Activated CD8-positive, alpha-beta memory T cell treated with anti-CD3 and anti-CD28 coated beads for 48 hours (primary cell): ENCODE measurements at places on chromosomes 2 and 18.

- DNase-seq, result no peak
Observed at GRCh38 chr18:74255131-74255616, 36.6 kb downstream of the CYB5A start.

- no peak for DNase-seq
Observed at GRCh38 chr2:182814380-182814779, 52.1 kb downstream of the FRZB start.

- DNase-seq, result no peak
Observed at GRCh38 chr2:37005118-37005868, 39.0 kb upstream of the STRN start.

DNA sequence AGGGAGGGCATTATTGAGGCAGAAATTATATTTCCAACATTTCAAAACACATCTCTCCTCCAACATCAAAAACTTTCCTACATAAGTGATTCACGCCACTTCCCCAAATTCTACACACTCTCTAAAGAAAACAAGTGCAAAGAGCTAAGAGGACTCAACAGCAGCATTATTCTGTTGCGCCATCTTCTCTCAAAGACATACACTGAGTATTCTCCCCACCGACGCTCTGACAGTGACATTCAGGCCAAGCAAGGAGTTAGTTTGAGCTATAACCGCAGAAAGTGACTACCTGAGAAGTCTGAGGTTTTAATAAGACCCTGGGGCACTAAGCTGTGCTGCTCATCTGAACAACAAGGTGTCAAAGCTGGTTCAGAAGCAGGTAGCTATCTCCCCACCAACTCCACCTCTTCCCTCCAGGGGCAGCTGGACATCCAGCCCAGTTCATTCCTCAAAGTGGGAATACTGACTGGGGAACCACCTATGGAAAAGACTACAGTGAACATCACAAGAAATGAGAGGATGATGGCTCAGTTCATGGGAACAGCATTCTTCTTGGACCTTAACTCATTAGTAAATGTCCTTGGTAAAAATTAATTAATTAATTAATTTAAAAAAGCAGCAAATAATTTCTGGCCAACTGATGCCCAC lies 309.5 kb upstream of the CCDC68 start:
- DNase-seq, result no peak

DNA sequence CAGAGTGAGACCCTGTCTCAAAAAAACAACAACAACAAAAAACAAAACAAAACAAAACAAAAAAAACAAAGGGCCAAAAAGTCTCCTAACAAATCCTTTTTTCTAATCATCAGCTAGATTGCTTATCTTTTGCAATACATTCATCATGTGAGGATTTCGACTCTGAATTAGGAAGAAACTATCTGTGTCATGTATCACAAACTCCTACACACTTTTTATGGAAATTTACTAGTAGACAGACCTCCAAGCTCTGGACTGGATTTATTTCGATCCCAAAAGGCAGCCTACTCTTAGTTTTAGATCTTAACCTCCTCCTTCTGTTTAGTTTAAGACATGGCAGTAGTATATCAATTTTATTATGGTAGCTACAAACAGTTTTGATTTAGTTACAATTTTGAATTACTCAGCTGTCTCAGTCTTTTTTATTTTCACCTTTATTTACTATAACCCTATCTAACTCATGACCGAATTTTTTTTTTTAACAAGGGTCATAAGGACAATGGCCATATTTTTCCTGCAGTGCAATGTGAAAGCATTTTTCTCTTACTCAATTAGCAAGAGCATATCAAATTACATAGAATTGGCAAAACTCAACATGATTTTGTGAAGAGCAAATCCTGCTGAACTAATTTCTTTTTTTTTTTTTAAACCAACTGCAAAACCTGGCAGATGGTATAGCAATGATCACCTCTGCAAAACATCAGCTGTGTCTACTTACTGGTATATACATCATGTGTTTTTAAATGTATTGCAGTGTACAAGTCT lies 10.7 kb upstream of the CCDC88A start:
- no peak for DNase-seq

- no peak for DNase-seq
Observed at GRCh38 chr2:206464597-206464996, 21.3 kb downstream of the ADAM23 start.

- DNase-seq, result no peak
Observed at GRCh38 chr2:234502285-234502918, 5.5 kb upstream of the ARL4C start.

- no peak for DNase-seq
Observed at GRCh38 chr18:76458522-76459311, 36.3 kb downstream of the ZNF516 start.

DNA sequence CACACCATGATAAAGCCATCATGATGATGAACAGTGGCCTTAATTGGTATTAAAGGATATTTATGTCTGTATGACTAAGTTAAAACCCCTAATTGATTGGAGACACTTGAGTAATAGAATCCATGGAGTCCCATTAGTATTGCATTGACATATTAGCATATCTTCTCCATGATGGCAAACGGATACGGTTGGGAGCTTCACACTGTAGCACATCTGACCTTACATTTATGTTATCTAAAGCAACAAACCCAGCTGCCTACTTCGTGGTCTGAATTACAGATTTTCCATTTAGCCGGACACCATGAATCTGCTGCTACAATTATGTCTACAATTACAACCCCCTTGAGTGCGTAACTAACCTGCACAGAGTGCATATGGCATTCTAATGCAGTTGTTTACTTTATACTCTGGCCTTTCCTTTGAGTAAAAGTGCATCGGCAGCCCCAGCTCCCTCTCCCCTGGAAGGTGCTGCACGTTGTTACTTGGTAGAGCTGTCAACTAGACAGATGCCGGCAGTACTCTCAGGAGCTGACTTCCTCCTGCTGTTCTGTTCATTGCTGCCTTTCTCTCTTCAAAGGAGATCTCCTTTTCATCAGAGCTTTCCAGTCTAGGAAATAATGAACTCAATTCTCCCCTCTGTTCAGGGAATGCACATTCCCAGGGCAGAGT lies 92.1 kb downstream of the LRRC30 start:
- no peak for DNase-seq

GRCh38 chr2:167570370-167570769 lies 677.0 kb downstream of the STK39 start:
- DNase-seq, result no peak

GRCh38 chr2:150357770-150358467 lies 129.5 kb downstream of the RND3 start:
- no peak for DNase-seq
